ENCODE measurements at places on chromosomes 5 and 9. TPM values are rescaled to one million over a fixed set of nuclear protein-coding genes. Genes with fewer than 3 reads are reported as not detected.

GRCh38 chr5:113824307-113824706 is 310.8 kb downstream of the YTHDC2 start:
- no peak for DNase-seq

DNA sequence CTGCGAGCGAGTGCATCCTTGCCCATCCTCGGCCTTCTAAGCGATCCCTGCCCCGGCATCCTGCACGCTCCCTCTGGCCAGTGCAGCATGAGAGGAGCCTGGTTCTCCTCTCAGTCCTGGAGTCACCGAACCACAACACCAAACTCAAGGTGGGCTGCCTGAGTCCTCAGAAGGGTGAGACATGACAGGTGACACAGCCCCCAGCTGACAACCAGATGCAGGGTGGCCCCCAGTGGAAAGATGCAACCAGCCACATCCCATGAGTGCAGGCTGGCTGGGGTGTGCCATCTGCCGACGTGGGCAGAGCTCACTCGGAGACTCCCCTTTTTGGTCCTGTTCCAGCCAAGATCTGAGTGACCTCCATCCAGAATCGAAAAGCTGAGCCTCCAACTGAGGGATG is 58.4 kb downstream of the COL23A1 start:
- DNase-seq, result no peak

DNA sequence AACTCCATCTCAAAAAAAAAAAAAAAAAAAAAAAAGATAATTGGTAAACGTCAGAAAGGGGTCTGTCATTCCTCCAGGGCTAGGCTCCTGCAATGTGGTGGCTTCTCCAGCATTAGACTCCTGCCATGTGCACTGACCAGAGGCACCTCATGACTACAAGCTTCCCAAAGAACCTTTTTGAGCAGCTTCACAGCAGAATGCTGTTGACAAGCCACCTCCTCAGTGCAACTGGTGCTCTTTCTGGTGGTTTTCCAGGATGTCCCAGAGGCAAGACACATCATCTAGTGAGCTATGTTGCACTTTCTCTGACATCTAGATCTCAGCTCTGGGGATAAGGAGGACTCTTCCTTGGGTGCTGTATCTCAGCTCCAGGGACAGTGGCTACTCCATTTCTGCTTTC is 11.6 kb downstream of the RPL37 start:
- DNase-seq, result no peak

DNA sequence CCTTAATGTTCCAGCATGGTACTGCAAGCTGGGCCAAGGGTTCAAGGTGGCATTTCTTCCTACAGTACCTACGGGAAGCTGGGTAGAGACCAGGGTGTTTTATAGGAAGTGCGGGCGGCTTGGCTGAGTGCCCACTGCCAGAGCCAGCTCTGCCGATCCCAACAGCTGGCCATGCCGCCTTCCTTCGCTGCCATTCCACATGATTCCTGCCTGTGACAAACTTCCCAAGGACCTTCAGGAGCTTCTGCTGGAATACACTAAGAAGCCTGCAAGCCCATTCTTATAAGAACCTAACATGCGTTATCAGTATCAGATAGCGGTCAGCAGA is 22.0 kb downstream of the MYO10 start:
- no peak for DNase-seq

DNA sequence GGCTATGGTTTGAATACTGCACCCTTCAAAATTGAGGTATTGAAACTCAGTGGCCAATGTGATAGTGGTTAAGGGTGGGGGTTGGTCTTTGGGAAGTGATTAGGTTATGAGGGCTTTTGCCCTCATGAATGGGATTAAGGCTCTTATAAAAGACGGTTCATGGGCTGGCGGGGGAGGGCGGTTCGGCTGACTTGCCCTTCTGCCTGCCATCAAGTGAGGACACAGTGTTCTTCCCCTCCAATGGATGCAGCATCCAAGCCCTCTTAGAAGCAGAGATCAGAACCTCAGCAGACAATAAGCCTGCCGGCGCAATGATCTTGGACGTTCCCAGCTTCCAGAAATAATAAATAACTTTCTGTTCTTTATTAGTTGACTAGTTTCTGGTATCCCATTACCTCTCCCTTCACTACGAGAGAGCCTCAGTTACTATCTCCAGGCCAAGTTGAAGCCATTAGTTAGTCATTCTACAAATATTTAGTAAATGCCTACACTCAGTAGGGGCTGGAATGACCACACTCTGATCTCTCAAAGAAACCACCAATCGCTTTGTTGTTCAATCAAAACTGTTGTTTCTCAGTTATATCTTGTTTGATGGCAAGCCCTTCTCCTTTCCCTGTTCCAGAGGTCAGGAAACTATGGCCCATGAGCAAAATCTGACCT is 219.3 kb downstream of the TSSK1B start:
- DNase-seq, result no peak

DNA sequence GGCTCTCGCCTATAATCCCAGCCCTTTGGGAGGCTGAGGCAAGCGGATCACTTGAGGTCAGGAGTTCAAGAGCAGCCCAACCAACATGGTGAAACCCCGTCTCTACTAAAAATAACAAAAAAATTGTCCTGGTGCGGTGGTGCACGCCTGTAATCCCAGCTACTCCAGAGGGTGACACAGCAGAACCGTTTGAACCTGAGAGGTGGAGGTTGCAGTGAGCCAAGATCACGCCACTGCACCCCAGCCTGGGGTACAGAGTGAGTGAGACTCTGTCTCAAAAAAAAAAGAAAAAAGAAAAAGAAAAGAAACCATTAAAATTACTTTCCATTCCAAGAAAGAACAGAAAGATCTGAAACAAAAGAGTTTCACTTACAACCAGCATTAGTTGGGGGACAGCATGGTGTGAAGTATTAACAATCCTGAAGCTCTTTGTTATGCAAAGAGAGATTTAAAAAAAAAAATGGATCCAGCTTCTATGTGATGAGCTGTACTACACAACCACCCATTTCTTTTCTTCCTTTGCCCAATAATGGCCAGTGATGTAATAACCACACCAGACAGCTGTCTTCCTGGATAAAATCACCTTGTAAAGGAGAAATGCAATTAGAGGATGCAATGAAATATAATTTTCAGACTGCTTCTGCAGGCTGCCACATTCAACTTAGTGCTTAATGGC is 76.9 kb downstream of the MED27 start:
- peak; percentile 19 for DNase-seq

CPLANE1 gene
- total RNA-seq, result 24.6 TPM

- no peak for DNase-seq
Measured at GRCh38 chr5:175082346-175082745, 358.0 kb downstream of the MSX2 start.

DNA sequence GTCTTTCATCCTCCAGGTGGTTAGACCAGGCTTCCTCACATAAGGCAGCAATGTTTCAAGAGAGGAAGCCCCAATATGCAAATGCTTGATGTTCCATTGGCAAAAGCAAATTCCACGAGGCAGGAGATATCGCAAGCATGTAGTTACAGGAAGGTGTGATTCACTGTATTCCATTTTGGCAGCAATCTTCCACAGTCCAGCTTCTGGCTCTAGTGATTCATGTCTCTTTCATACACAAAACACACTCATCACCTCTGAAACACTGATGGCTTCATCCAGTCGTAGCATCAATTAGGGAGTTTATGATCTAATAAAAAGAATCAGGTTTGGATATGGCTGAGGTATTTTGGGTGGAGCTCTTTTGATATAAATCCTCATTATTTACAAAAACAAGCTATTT is 552.2 kb upstream of the RIOK2 start:
- DNase-seq, result peak; percentile 76

OGN gene
- total RNA-seq, result not detected

- no peak for DNase-seq
Measured at GRCh38 chr5:61349935-61350334, 17.9 kb downstream of the ZSWIM6 start.

DNA sequence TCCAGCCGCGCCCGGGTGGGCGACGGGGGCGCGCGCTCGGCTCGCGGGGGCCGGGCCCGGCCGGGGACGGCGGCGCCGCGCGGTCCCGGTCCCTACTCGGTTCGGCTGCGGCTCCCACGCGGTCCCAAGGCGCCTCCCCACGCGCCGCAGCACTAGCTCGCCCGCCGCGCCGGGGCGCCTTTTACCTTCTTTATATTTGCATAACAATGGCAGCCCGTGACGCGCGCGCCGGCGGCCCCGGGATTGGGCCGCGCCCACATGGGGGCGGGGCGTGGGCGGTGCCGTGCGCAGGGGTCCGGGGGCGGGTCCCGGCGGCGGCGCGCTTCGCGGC is at the start of gene NRARP:
NRARP (minus strand) TSS at position 154 of the 331 bp plus-strand sequence. CDS start 343 bp downstream, outside the sequence.
- peak; percentile 53 for DNase-seq

All from A172 (cell line).